Motor neuron (in vitro differentiated cells): ENCODE measurements at places on chromosomes 11 and 22. TPM values are rescaled to one million over a fixed set of nuclear protein-coding genes. Genes with fewer than 3 reads are reported as not detected.

FGF4 gene
- not detected in 2 replicates for total RNA-seq

RHOD gene
- not detected in 2 replicates for total RNA-seq

CARD16 gene
- 46.5 and 56.6 TPM in 2 replicates for total RNA-seq

BID gene
- total RNA-seq, result 29.5 and 31.2 TPM in 2 replicates

FXYD6 gene
- 109 and 116 TPM in 2 replicates for total RNA-seq

SYCE3 gene
- 1.2 TPM in 1 of 2 replicates, not detected in the other for total RNA-seq

CHRNA10 gene
- 1.3 and 1.6 TPM in 2 replicates for total RNA-seq

GRCh38 chr22:46362934-46363515 is 27.5 kb downstream of the TRMU start:
- ATAC-seq, result no peak

GRCh38 chr22:28903729-28904128 is 20.4 kb downstream of the ZNRF3 start:
- ATAC-seq, result no peak

- ATAC-seq, result no peak
Observed at GRCh38 chr22:49257551-49257961, 570.1 kb downstream of the BRD1 start.

DNA sequence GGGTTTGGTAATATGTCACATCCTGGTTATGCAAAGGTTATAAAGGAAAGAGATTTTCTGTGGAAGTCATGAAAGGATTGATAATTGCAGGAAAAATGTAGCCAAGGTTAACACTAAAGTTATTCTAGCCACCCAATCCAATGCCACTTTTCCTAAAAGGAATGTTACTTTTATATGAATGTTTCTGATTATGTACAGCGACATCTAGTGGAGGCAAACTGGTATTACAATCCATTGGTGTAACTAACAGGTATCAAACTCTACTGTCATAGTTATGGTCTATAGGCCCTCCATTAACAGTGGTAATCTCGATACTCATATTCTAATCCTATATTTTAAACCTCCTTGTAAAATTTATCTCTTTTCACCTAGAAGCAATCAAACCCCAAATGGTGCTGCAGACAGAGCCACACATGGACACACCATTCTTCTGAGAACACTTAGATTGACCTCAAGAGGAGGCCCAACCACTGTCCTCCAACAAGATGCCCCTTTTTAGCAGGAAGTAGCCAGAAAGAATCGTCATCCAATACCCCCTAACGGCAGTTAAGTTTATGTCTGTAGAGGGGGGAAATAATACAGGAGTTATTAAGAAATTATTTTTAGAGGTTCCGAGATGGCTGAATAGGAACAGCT is 74.9 kb upstream of the RAG2 start:
- no peak for ATAC-seq

DNA sequence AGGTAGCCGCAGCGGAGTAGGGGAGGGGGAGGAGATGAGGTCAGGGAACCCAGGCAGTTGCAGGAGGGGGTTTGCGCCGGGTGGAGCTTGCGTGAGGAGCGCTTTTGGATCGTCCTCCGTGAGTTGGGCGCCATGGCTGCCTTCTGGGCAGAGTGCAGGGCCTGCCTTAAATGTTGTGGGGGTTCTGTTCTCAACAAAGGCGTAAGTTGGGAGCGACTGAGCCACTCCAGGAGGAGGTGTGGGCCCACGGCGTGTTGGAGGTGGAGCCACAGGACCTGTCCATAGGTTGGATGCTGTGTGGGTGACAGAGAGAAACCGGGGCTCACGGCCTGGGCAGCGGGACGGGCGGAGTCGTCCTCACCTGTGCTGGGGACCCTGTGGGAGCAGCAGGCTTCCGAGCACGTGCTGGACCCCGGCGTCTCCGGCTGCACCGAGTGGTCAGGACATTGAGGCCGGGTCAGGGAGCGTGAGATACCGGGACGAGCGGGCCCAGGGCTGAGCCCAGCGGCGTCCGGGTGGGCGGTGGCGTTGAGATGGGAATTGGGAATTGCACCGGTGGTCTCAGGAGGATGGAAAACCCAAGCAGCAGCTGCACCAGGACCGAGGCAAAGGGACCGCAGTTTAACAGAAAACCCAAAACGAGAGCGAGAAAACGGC is 977 bp upstream of the PGGHG start:
- ATAC-seq, result no peak

GRCh38 chr11:102757823-102758549 is 22.4 kb downstream of the MMP10 start:
- no peak for ATAC-seq

GRCh38 chr22:23969071-23969470 is 2.4 kb downstream of the DDTL start:
- no peak for ATAC-seq

DNA sequence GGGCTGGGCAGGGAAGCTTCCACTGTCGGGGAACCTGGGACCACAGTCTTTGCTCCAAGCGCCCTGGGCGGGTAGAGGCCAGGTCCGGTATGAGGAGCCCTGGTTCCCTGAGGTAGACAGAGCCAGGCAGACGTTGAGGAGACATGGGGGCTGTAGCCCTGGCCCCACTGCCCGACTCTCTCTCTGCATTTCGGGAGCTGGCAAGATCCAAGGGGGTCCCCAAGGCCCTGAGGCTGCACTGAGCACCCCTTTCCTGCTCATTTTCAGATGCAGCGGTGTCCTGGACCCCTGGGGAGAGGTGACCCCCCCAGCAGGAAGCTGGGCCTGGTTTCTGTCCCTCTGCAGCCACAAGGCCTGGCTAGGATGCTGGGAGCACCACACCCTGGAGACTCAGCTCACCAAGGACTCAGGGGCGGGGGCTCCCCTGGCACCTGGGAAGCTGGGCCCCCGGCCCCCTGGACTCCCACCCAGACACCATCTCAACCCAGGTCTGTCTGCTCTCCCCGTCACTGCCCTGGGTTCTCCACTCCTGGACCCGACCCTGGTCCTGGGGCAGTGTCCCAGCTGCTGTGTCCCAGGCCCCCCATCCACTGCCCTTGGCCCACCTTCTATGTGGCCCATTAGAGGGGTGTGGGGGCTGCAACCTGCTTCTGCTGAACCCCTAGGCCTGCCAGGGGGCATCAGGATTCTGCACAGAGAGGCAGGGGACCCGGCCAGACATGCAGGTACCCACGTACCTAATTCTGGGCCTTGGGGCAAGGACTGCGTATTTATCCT is 15.0 kb upstream of the MUC6 start:
- ATAC-seq, result no peak

DNA sequence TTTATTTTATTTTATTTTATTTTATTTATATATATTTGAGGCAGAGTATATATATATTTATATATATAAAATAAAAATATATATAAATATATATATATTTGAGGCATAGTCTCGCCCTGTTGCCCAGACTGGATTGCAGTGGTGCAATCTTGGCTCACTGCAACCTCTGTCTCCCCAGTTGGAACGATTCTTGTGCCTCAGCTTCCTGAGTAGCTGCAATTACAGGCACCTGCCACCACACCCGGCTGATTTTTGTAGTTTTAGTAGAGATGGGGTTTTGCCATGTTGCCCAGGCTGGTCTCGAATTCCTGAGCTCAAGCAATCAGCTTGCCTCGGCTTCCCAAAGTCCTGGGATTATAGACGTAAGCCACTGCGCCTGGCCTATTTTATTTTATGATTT is 31.4 kb downstream of the ACO2 start:
- ATAC-seq, result no peak

DNA sequence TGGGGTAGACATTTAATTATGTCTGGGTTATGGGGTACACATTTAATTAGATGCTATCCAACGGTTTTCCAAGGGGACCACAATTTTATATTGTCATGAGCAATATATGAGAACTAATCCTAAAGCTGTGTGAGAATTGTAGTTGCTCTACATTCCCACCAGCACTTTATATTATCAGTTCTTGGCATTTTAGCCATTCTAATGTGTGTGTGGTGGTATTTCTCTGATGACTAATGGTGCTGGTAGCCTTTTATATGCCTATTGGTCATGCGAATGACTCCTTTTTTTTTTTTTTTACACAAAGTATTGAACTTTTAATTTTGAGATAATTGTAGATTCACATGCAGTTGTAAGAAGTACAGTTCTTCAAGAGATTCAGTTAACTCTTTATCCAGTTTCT is 26.2 kb downstream of the TMEM135 start:
- ATAC-seq, result no peak

- peak; percentile 48 for ATAC-seq
Observed at GRCh38 chr11:17734986-17735817, 621 bp downstream of the KCNC1 start.

DNA sequence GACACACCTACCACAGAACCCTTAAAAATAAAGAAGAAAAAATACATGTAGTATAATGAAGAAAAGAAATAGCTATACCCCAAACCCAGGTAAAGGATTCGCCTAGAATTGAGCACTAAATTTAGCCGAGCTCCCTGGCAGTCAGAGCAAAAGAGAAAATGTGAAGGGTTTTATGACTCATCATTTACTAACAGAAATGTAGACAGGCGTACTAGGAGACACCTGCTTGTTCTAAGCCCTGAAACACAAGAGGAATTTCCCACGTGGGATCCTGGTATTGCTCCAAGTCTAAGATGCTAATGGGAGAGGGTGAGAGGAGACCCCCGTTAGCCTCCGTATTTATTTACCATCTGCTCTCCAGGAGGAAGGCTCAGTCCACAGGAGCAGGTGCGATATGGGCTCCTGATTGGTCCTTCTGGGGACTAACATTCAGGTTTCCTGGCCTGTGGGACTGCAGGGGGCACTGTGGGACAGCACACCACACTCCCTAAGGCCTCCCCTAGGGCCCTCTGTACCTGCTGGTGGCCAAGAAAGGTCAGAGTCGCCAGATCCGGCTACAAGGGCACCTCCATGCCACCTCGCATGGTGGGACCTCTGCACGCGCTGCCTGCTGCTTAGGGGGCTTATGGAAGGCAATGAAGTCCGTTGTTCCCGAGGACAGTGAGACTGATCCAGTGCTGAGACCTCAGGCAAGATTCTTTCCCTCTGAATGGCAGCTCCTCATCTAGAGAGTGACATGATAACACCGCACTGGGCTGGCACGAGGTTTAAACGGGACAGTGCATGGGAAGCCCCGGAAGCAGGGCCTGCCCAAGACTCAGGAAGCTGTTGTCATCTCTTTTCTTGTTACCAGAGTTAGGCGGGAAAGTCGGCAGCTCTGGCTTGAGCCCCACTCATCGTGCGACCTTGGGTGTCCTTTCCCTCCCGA is 25.8 kb downstream of the KCNC1 start:
- peak; percentile 28 for ATAC-seq

DNA sequence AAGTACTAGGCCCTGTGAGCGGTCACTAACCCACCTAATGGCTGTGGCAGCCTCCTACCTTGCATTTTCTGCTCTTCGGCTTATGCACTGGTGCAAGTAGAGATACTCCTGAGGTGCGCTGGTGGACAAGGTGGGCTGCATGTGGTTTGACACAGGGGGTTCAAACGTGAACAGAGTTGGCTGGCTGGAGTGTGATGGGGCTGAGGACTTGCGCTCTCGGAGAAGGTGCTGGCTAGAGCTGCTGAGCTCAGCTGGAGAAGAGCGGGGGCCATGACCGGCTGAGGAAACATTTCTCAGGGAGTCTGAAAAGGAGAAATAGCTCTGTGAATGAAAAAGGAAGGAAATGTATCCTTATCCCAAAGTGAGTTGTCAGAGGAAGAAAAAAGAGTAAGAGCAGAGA is 61.4 kb downstream of the USP35 start:
- ATAC-seq, result no peak
